ENCODE measurements at places on chromosomes 5 and 9.

DNA sequence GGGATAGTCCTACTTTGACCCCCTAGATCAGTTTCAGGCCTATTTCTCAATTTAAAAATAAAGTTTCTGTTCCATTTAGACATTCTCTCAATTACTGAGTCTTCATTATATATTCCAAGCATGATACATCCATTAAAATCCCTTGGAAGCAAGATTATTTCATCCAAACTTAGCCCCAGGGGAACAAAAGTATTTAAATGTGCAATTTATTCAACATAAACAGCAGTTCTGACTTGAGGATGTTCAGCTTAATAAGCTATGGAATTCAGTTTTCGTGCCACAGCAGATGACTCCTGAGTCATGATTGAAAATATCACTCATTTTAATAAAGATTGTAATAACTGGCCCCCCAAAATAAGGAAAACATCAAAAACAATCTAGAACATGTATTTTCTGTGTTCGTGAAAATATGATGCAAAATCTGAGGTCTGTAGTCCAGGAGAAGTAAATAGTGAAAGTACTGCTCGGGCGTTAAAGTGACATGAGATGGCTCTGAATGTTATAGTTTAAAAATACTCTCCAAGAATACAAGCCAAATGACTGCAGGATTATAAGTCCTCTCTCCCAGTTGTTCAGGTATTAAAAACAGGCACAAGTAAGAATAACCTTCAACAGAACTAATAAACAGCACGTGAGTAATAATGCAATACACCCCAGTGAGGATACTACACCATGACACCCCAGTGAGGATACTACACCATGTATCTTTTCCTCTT, 67.1 kb downstream of the RETREG1 start:
- no peak for DNase-seq

- DNase-seq, result no peak
Measured at GRCh38 chr5:13188371-13188770, 756.1 kb downstream of the DNAH5 start.

- no peak for DNase-seq
Measured at GRCh38 chr9:116476935-116477381, 210.1 kb upstream of the TRIM32 start.

GRCh38 chr5:68478301-68479095, 262.9 kb downstream of the PIK3R1 start:
- DNase-seq, result no peak

DNA sequence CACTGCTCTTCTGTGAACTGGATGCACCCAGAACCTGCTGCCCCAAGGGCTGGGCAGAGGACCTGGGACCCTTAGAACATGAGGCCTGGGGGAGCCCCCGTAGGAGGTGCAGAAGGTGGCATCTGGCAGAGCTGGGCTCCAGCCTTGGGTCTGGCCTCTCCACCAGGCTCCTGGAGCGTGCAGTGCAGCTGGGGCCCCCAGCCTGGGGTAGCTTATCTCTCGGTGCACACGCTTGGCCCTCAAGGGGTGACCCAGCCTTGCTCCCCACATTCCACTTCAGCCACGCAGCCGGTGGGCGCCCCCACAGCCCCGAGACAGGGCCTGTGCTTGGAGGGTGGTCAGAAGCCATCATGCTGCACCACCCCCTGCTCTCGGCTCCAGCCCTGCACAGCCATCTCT, 5.6 kb upstream of the NR5A1 start:
- no peak for DNase-seq

DNA sequence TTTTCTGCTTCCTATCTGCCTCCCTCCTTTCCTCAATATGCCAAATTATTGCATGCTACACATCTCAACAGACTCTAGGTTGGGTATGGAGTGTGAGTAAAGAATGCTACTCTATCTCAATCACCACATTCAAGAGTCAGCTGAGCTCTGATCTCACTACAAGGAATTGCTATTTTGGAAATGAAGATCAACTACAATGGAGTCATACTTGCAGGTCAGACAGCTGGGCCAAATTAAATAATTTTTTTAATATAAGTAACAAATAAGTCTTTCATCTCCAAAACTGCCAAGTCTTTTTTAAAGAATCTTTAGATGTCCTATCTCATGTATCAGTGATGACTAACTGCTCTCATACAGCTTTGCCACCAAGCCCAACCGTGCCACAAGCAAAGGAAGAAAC, 64.0 kb downstream of the DEPDC1B start:
- DNase-seq, result no peak

GRCh38 chr9:98541684-98542230, 167.0 kb downstream of the GABBR2 start:
- DNase-seq, result no peak

DNA sequence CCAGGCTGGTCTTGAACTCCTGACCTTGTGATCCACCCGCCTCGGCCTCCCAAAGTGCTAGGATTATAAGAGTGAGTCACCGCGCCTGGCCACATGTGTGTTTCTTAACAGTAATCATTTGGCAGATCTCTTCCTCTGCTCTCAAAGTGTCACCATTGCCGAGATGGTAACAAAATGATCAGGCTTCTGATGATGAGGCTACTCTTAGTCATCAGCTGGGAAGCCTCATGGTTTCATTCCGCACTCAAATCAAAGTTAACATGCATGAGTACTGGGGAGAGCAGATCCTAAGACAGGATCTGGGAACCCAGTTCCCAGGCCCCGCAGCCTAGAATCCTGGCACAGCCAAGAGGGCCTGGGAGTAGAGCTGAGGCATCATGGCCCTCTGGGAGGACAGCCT, 27.4 kb downstream of the BARHL1 start:
- DNase-seq, result no peak

- DNase-seq, result no peak
Measured at GRCh38 chr5:142495531-142495930, 170.7 kb upstream of the SPRY4 start.

DNA sequence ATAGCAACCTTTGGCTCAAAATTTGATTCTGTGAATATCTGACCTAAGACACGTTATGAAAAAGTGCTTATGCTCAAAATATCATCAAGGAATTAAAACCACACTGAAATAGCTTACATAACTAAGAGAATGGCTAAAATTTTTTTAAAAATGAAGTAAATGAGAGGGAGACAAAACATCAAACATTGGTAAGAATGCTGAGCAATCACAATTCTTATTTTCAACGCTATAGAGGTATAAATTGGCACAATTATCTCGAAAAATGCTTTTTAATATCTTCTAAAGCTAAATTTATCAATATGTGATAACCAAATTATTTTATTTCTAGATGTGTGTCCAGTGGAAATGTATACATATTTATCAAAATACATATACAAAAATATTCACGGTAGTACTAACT, 381.3 kb downstream of the ANXA1 start:
- DNase-seq, result no peak

DNA sequence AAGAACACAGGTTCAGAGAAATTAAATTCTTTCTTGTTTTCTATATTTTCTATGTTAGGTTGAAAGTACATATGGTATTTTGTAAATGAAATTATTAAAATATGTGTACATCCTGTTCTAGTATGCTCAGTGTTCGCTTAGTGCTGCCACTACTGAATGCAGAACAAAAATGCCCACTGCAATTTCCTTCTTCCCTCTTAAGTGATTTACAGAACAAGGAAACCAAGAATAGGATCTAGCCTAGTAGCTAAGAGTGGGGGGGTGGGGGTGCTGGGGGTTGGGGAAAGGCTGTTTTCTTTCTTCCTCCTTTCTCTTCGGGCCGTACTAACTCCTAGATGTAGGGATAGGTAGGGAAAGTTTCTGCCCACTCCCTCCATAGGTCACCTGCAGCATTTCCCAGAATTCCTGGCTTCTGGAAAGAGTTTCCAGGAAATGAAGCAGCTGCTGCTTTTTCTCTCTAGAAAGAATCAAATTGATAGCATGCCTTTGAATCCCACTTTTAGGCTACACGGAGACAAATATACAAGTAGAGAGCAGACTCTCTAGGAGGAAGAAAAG, 15.7 kb downstream of the SPATA9 start:
- DNase-seq, result no peak

DNA sequence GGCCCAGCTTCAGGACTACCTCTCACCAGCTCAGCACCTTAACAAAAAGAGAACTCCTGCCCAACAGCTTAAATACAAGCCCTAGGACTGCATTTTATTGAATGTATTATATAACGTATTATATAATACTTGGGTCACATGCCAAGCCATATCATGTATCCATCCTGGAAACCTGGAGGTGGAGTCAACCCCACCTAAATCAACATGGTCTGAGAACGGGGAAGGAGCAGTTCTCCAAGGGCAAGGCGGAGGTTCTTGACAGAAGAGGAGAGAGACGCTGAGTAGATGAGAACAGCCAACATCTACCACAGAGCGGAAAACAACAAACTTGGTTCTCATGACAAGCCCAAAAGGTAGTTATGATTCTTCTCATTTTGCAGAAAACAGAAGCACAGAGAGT, 163.4 kb downstream of the FGF18 start:
- no peak for DNase-seq

- no peak for DNase-seq
Measured at GRCh38 chr5:180346358-180346757, 6.8 kb downstream of the GFPT2 start.

DNA sequence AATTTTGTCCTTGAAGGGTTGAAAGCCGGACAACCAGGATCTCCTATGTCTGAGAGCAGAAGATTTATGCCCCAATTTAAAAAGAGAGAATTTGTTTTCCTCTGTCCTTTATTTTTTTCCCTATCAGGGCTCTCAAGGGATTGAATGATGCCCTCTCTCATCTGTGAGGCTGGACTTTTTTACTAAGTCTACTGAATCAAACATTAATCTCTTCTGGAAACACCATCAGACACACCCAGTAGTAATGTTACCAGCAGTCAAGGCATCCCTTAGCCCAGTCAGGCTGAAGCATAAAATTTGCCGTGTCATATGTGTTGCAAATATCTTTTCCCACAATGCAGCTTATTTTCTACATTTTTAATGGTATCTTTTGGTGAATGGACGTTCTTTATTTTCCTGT, 1497.9 kb downstream of the MAT2B start:
- no peak for DNase-seq

DNA sequence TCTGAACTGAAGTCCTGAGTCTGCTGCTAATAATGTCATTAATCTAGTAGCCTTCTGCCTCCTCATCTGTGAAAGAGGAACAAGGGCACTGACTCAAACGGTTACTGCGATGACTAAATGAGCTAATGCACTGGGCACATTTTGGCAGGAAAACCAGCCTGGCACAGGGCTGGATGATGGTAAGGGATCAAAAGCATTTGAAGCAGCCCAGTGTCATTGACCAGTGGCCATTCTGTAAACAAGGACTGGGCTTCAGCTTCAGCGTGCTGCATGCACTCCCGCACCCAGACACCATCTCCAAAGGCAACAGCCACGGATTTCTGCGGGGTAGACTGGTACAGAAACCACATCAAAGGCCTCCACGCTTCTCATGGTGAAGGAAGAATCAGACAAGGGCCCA, 8.0 kb downstream of the GCNT4 start:
- no peak for DNase-seq

- no peak for DNase-seq
Measured at GRCh38 chr5:32462618-32463017, 18.1 kb upstream of the ZFR start.

DNA sequence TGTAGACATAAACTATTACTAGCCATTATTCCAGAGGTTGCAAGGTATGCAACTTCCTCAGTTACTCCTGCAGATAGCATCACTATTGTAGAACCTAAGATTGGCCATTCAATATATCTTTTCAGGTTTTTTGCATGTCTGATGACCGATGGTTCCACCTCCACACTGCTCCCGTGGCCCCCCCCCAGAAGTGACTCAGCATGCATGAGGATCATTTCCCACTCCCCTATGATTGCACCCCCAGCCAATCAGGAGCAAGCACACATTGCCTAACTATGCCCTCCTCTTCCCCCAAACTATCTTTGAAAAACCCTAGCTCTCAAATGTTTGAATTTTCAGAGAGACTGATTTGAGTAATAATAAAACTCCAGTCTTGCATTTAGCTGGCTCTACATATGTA, 601.4 kb upstream of the TLE4 start:
- DNase-seq, result no peak

Data from CD4-positive, alpha-beta T cell treated with Interleukin-21 for 1 hour (primary cell).